ENCODE measurements at places on chromosomes 4 and X.

DNA sequence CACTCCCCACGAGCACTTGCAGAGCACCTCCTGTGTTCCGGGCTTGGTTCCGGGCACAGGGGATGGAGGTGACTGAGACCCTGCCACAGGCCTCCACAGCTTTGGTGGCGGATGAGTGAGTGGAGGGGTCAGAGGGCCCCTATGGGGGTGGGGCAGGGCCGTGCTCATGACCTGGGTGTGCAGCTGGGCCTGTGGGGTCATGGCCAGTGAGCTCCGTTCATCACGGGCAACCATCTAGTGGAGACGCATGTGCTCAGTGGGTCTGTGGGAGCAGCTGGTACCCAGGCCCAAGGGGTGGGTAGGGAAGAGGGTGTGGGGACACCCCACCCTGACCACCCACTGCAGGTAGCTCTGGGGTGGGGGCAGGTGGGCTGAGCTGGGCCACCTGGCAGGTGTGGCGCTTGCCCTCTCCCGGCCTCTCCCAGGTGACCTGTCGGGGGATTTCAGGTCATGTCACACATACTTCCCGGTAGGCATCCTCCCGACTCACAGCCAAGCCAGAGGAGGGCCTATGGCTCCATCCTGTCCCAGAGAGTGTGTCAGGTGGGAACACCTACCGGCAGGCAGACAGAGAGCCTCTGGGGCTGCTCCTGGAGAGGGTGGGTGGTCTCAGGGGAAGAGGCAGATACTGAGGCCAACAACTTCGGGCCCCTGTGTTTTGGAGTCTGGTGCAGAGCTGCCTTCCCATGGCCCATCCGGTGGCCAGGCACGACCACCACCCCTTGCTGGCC lies 3.6 kb downstream of the PSAPL1 start:
- DNase-seq: peak; percentile 20

DNA sequence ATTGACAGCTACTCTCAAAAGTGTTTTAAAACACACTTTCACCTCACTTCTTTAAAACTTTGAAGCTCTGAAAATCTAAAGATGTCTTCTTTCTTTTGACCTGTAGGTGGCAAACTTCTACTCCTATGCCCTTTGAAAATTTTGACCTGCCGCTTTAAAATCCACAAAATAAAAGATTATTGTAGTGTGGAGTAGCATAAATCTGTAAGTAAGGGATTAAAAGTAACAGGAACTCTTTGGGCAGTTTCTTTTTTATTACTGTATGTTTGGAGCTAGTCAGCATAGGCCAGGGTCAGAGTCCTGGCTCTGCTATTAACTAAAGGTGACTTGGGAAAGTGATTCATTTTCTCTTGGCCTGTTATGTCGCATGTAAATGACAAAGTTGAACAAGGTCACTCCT lies 25.5 kb downstream of the BBS12 start:
- DNase-seq: no peak

- DNase-seq: no peak
Measured at GRCh38 chrX:132986556-132986955, 28.1 kb upstream of the HS6ST2 start.

DNA sequence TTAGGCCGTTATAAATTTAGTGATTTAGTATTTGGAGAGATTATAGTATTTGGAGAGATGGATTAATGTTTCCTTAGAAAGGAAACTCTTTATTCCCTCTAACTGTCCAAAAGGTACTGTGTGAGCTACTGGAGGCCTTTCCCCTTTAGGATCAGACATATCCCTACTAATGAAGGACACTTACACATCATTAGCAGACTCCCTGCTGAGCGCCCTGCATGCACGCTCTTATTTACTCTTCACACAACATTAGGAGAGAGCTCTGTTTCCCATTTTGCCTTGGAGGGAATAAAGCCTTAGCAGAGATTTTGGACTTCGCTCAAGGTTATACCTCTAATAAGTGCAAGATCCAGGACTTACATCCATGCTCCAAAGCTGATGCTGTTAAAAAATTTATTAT lies 17.8 kb upstream of the STOX2 start:
- no peak for DNase-seq

DNA sequence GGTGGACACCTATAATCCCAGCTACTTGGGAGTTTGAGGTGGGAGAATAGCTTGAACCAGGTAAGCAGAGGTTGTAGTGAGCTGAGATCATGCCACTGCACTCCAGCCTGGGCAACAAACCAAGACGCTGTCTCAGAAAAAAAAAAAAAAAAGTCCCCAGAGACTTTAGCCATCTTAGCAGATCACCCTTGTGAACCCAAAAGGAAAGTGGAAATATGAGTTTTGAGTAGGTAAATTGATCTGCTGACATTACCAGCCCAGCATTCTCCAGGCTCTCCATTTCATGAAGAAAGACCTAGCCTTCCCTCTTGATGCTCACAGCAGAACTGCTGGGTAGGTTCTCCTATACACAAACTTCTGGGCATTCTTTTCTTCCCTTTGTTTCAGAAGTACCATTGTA lies 24.5 kb upstream of the HNRNPD start:
- DNase-seq: no peak

DNA sequence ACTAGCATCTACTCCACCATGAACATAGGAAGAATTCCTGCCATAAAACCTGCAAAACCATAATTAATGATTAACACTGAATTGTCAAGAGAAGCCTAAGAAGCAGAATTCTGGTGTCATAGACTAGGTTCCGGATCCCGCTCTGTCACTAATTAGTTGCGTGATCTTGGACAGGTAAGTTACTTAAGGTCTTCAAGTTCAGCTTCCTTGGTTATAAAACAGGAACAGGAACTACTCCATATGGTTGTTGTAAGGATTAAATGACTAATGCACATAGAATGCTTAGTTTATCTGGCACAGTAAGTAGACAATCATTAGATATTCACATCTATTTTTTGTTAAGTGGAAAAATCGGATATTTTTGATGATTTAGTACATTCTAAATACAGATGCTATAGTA lies 14.3 kb downstream of the G3BP2 start:
- DNase-seq: no peak

- DNase-seq: no peak
Measured at GRCh38 chr4:45082101-45082500, 355.7 kb upstream of the GNPDA2 start.

- DNase-seq: no peak
Measured at GRCh38 chrX:11130136-11130535, 19.0 kb downstream of the HCCS start.

- no peak for DNase-seq
Measured at GRCh38 chr4:89599026-89599425, 237.9 kb downstream of the SNCA start.

DNA sequence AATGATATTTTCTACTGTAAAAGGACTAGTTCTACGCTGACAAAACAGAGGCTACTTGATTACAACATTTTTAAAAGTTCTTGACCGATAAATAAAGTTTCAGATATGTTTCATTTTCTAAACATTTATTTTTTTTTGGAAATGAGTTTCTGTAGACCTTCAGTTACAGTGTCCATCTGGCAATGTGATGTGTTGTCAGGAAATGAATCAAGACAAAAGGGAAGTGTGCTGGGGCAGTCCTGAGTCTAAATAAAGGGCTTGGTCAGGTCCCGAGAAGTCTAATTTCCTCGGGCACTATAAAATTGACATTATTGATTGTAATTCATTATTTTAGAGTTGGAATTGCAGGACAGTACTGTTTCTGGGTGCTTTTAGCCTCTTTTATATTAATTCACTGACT lies 57.0 kb upstream of the FTHL17 start:
- no peak for DNase-seq

DNA sequence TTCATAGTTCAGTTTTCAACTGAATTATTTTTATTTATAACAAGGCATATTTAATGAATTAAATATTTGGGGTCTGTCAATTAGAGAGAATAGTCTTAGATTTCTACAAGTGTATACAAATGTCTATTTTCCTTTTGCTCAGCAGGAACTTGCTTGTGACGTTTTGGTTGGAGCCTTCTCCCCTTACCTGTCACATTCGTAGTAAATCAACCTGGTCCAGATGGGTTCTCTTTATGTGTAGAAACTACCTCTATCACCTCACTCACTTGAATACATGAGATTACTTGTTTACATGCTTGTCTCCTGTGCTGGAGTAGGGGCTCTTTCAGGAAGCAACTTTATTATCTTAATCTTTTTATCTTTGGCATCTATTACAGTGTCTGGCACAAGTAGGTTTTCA lies 938.3 kb upstream of the IGFBP7 start:
- no peak for DNase-seq

DNA sequence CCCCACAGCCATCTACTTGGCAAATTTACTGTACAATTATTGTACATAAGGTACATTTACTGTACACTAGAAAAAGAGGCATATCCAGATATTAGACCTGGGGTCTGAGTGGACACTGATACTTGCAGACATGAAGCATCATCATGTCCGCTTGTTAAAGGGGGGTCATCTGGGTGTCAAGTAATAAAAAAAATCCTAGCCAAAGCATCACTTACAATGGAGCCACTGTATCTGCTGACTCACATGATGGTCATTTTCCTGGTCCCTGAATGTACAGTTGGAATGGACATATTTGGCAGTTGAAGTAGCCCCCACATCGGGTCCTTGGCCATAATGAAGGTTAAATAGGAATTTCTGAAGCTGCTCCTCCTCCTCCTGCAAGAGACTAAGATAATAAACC lies 228.8 kb downstream of the THOC2 start:
- no peak for DNase-seq

GRCh38 chr4:169311643-169312365 lies 41.0 kb upstream of the SH3RF1 start:
- DNase-seq: no peak

DNA sequence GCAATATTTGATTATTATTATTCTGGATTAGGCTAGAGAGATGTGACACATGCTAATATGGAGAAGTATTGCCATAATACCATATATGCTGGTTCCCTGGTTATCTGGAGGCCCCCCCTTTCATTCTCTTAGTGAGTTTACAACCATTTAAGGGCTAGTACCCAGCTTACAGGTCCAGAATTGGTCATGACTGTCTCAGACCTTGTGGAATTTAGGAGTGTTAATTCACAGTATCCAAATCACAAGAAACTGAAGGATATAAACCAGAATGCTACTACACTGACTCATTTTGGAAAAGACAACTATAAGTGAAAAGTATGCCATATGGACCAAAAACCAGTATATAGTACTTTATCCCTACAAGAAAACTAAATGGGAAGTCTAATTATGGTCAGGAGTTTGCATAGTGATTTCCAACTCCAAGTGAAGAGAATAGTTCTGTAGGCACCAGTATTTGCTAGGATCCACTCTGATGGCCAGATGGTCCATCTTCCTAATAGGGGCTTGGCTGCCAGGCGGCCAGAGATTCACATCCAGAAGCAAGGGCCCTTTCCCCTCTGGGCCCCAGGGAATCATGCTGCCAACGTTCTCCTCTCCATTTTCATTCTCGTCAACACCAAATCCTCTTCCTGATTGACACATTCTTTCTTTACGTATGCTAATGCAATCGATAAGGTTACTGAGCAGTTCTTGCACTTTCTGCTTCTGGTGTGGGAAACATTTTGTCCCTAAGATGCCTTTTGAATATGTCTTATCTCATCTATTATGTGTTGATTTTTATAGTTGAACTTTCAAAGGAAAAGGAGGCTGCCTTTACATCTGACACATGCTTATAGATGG lies 123.6 kb downstream of the SHROOM3 start:
- no peak for DNase-seq

GRCh38 chr4:986428-986878 lies 391 bp upstream of the IDUA start:
- no peak for DNase-seq

DNA sequence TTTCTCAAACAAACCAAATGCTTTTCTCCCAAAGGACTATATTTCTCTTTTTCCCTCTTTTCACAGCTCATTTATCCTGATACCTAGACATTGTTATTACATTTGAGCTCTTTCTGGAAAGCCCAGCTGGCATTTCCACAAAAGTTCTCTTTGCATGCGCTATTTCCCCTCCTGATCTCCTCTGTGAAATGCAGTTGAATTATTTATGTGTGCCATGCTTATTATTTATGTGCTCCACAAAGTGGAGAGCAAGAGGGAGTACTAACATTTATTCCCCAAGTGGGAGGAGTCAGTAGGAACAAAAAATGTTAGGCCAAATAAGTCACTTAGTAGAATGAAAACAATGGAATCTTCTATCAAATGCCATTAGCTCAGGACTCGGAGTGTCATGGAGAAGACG lies 626.6 kb upstream of the IGFBP7 start:
- no peak for DNase-seq

Data from activated naive CD8-positive, alpha-beta T cell treated with anti-CD3 and anti-CD28 coated beads, Interleukin-2, amount 10 ng/mL, durations not matched to agents 7 days and 5 days (primary cell).